ENCODE measurements at places on chromosomes 4 and X. TPM values are rescaled to one million over a fixed set of nuclear protein-coding genes. Genes with fewer than 3 reads are reported as not detected.

DNA sequence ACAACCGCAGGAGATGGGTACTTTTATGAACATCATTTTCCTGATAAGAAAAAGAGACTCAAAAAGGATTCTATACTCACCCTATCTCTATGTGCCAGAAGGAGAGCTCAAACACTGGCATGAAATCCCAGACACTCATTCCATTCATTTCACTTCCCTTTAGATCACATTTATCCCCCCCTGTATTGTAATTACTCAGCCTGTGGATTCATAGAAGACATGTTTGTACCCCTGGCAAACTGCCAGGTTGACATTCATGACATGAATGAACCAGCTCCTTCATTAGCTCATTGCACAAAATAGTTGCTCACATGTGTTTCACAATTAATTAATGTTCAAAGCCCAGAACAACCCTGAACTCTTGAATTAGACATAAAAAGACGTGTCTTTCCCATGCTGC is 4.9 kb downstream of the SMR3A start:
- no peaks in the 10 kb centered on the region for H3K36me3 ChIP-seq
- H3K27ac ChIP-seq: peak overlapping the region; percentile 33
- no peak overlapping the region for H3K4me3 ChIP-seq
- H3K4me1 ChIP-seq: no peaks in the 10 kb centered on the region
- H3K27me3 ChIP-seq: no peaks in the 10 kb centered on the region

GRCh38 chrX:21529771-21530170 is 128.4 kb downstream of the KLHL34 start:
- no peaks in the 10 kb centered on the region for H3K4me1 ChIP-seq
- no peaks in the 10 kb centered on the region for H3K27me3 ChIP-seq
- no peaks in the 10 kb centered on the region for H3K36me3 ChIP-seq
- no peak for DNase-seq
- no peak overlapping the region for H3K4me3 ChIP-seq

- no peaks in the 10 kb centered on the region for H3K36me3 ChIP-seq
- no peak overlapping the region for H3K4me3 ChIP-seq
- H3K4me1 ChIP-seq: no peaks in the 10 kb centered on the region
- H3K27me3 ChIP-seq: peaks cover 2% of the 10 kb centered on the region
Measured at GRCh38 chrX:69357317-69357716, 146.8 kb upstream of the NALF2 start.

DNA sequence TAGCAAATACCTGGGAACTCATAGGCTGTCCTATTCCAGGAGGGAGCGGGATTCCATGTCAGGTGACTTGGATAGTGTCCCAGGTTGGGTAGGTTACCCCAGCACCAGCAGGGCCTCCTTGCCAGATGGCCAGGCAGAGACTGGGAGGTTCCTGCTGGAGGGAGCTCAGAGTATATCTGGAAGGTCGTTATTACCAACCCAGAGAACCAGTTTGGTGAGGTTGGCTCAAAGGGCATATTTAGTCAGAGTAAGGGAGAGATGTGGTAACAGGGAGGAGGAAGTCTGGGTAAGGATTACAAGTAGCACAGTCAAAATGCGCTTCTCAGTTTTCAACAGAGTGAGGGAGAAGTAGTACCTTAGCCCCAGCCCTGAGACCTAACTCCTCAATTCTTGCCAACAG is 53.3 kb upstream of the LNX1 start:
- H3K4me1 ChIP-seq: peaks cover 7% of the 10 kb centered on the region
- H3K36me3 ChIP-seq: no peaks in the 10 kb centered on the region
- no peaks in the 10 kb centered on the region for H3K27me3 ChIP-seq
- H3K27ac ChIP-seq: no peak overlapping the region
- DNase-seq: no peak
- H3K4me3 ChIP-seq: no peak overlapping the region

- no peaks in the 10 kb centered on the region for H3K27me3 ChIP-seq
- peaks cover 3% of the 10 kb centered on the region for H3K36me3 ChIP-seq
- H3K27ac ChIP-seq: no peak overlapping the region
- no peak overlapping the region for H3K4me3 ChIP-seq
Measured at GRCh38 chr4:101086801-101087586, 260.3 kb downstream of the PPP3CA start.

- no peaks in the 10 kb centered on the region for H3K4me1 ChIP-seq
- no peak overlapping the region for H3K27ac ChIP-seq
- H3K27me3 ChIP-seq: no peaks in the 10 kb centered on the region
Measured at GRCh38 chr4:173797296-173797695, 267.3 kb upstream of the HAND2 start.

GRCh38 chr4:3307060-3307459 is 14.2 kb downstream of the RGS12 start:
- no peak overlapping the region for H3K4me3 ChIP-seq
- H3K4me1 ChIP-seq: peaks cover 77% of the 10 kb centered on the region
- no peak overlapping the region for H3K27ac ChIP-seq
- no peak for DNase-seq
- H3K27me3 ChIP-seq: no peaks in the 10 kb centered on the region

Gene NUDT11
- 30.2 TPM for total RNA-seq

GRCh38 chrX:39144956-39145355 is 343.7 kb downstream of the MID1IP1 start:
- peaks cover 5% of the 10 kb centered on the region for H3K27me3 ChIP-seq
- H3K36me3 ChIP-seq: no peaks in the 10 kb centered on the region
- H3K4me1 ChIP-seq: peaks cover 3% of the 10 kb centered on the region
- H3K27ac ChIP-seq: no peak overlapping the region
- H3K4me3 ChIP-seq: no peak overlapping the region

DNA sequence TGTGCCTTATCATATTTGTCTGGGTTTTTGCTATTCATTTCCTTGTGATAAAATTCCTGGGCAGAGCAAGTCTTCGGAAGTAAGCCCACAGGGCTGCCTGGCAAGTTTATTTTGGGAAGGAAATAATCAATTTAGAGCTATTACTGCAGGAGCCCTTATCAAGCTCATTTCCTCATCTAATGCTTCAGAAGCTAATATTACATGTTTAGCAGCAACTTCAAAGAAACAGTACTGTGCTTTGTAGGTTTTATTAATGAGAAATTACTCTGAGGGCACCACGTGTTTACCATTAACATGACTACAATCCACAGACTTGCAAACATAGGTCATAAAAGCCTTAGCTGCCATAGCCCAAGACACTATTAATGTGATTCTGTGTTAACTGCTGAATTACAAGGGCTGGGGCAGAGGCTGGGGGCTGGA is 540.0 kb downstream of the SPRY1 start:
- no peaks in the 10 kb centered on the region for H3K27me3 ChIP-seq
- no peak overlapping the region for H3K27ac ChIP-seq
- peak; percentile 88 for DNase-seq
- no peak overlapping the region for H3K4me3 ChIP-seq

DNA sequence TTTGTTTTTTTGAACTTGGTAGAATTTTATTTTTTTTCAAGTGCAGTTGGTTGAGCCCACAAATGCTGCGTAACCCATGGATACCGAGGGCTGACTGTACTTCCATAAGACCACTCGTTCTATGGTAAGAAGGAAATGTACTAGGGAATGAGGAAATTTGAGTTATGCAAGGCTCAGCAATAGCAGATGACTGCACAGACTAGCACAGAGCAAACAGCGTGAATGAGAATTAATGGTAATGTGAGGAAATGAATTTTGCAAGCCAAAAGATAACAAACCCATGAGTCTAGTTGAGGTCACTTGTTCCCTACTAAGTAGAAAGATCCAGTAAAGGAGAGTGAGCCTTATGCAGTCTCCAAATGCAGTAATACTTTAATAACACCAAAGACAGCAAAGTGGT is 17.4 kb downstream of the GSPT2 start:
- no peaks in the 10 kb centered on the region for H3K36me3 ChIP-seq
- no peak overlapping the region for H3K27ac ChIP-seq

- no peak overlapping the region for H3K27ac ChIP-seq
- no peaks in the 10 kb centered on the region for H3K4me1 ChIP-seq
- DNase-seq: no peak
- no peaks in the 10 kb centered on the region for H3K27me3 ChIP-seq
- H3K4me3 ChIP-seq: no peak overlapping the region
- H3K36me3 ChIP-seq: no peaks in the 10 kb centered on the region
Measured at GRCh38 chr4:76279462-76279861, 27.1 kb upstream of the STBD1 start.

DNA sequence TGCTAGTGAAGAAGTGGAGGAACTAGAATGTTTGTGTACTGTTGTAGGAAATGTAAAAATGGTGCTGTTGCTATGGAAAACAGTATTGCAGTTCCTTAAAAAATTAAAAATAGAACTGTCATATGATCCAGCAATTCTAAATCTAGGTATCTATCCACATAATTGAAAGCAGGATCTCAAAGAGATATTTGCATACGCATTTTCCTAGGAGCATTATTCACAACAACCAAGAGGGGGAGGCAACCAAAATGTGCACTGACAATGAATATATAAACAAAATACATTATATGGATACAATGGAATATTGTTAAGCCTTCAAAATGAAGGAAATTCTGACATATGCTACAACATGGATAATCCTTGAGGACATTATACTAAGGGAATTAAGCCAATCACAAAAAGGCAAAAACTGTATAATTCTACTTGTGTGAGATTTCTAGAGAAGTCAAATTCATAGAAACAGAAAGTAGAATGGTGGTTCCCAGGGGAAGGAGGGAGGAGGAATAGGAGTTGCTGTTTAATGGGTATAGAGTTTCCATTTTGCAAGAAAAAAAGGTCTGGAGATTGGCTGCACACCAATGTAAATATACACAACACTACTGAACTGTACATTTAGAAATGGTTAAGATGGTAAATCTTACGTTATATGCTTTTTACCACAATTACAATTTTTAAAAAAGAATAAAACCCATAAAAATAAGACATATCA is 35.6 kb upstream of the KCNE5 start:
- peaks cover 4% of the 10 kb centered on the region for H3K27me3 ChIP-seq
- no peak overlapping the region for H3K27ac ChIP-seq
- H3K4me3 ChIP-seq: no peak overlapping the region
- no peaks in the 10 kb centered on the region for H3K36me3 ChIP-seq
